Kidney epithelial cell (primary cell): ENCODE measurements at places on chromosomes 5 and 9.

GRCh38 chr9:136438548-136439480 lies 831 bp downstream of the INPP5E start:
- DNase-seq, result no peak

GRCh38 chr5:14655146-14655741 lies 9.3 kb upstream of the OTULIN start:
- DNase-seq, result no peak

GRCh38 chr5:131209506-131210150 lies 38.9 kb downstream of the LYRM7 start:
- DNase-seq, result peak; percentile 12

DNA sequence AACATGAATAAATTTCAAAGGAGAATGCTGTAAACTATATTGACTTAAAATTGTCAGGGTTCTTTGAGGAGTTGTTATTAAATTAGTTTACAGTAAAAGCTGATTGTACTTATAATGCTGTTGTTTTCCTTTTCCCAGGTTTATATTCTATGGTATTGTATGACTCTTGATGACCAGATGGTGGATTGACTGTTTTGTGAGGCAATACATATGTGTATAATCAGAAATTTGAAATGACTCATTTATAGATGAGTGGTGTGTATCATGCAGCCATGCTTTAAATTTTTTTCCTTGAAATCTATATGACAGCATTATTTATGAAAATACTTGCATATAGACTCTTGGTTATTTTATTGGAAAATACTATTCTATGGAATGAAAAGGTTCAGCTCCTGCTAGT lies 195.3 kb downstream of the CNTLN start:
- DNase-seq, result no peak
